ENCODE measurements at places on chromosomes 2 and 18. TPM values are rescaled to one million over a fixed set of nuclear protein-coding genes. Genes with fewer than 3 reads are reported as not detected.

DNA sequence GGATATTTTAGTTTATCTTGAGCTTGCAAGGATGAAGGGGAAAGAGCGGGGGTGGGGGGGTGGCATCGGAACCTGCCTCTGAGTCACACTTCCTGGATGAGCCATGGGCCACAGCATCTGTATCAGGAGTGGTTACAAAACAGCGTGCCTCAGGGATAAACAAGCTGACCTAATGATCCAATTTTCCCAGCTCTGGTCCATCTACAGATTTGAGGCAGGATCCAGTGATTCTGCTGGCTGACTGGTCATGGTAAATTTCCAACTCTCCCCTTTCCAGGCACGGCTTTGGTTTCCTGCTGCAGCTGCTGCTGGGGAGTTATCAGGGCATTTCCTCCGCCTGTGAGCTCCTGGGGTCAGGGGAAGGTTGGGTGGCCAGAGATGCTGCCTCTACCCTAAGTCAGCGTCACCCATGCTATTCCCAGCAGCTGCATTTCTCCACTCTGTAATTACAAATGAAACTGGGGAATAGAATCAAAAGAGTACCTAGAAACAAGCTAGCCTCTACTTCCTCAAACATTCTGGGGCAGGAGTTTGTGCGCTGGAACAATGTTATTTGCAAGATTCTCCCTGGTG lies 4.7 kb upstream of the HPCAL1 start:
- peak; percentile 37 for DNase-seq

DNA sequence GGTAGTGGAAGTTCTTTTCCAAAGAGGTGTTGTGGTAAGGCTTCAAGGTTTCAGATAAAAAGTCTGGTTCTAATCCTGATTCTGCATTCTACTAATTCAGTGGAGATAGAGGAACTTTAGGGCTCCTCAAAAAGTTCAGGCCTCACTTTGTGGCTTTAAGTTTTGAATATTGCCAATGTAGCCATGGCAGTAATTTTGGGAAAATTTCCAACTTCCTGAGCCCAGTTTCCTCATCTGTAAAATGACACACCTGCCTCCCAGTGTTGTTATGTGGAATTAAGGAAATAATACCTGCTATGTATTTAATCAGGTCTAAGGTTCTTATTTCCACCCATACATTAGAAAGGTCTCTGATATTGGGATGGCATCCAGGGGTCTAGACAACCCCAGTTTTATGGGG lies 147.6 kb upstream of the ITGA6 start:
- DNase-seq = no peak

GRCh38 chr18:63439334-63439733 lies 17.1 kb upstream of the VPS4B start:
- DNase-seq = peak; percentile 48

- no peak for DNase-seq
Observed at GRCh38 chr2:240628808-240629618, 3.7 kb downstream of the GPR35 start.

- no peak for DNase-seq
Observed at GRCh38 chr18:35178260-35178659, 62.6 kb upstream of the ZNF397 start.

GRCh38 chr2:217816396-217816869 lies 186.4 kb downstream of the TNS1 start:
- DNase-seq = no peak

DNA sequence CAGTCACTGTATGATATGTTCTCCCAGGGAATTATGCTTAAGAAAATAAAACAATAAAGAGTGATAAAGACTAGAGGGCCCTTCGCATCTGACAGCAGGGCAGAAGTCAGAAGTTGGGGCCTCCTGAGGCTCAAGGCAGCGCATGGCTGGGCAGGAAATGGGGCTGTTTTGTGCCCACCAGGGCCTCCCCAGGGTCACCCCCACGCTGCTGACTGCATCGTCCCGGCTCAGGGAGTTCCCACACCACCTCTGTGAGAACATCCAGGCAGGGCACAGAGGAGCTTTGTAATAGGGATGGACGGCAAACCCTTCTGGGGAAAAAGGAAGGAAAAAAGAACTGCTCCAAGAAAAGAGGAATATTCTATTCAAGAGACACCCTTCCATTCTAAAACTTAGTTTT lies 41.2 kb downstream of the PAX3 start:
- DNase-seq = no peak

- no peak for DNase-seq
Observed at GRCh38 chr2:181407171-181407570, 50.0 kb upstream of the ITGA4 start.

- DNase-seq = no peak
Observed at GRCh38 chr2:150125188-150125587, 362.3 kb downstream of the RND3 start.

Gene ADD2
- 59.6 TPM for total RNA-seq

Gene CFAP210
- 1.00 TPM for total RNA-seq

Gene SERPINB11
- total RNA-seq = not detected

All from K562 (cell line).